ENCODE measurements at places on chromosomes 11 and 22.
A peak's percentile ranks its signal among the peaks of the same experiment; 100 is the strongest.

- no peak for DNase-seq
These were observed 803.0 kb upstream of the FAT3 start for GRCh38 chr11:91421641-91422040.

- no peak for DNase-seq
These were observed 13.1 kb upstream of the RPL3 start for GRCh38 chr22:39332441-39333064.

- no peak for DNase-seq
These were observed 697 bp downstream of the RAB36 start for GRCh38 chr22:23145878-23146470.

DNA sequence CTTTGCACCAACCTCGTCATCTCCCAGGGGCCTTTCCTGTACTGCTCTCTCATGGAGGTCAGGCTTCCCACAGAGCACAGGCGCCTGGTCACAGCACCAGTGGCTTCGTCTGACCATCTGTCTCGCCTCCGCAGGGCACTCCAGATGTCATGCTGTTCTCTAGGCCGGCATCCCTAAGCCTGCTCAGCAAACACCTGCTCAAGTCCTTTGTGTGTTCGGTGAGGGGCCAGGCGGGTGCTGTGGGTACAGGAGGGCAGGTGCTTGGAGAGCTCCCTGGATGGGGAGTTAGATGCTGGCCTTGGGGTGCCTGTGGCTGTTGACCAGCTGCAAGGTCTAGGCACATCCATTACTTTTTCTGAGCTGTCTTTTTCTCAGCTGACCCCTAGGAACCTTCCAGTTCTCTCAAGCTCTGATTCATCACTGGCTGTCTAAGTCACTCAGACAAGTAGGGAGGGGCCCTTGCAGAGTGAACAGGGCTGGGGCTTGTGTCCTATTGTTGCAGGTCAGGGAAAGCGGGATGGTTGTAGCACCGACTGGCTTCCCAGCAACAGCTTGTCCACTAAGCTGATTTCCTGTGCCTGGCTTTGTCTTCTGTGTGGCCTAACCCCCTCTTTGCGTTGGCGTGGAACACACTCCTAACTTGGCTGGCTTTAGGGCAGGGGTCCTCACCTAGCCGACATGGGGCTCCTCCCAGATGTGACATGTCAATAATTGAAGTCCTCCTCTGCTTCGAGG lies 9.2 kb downstream of the CLDN5 start:
- no peak for DNase-seq

DNA sequence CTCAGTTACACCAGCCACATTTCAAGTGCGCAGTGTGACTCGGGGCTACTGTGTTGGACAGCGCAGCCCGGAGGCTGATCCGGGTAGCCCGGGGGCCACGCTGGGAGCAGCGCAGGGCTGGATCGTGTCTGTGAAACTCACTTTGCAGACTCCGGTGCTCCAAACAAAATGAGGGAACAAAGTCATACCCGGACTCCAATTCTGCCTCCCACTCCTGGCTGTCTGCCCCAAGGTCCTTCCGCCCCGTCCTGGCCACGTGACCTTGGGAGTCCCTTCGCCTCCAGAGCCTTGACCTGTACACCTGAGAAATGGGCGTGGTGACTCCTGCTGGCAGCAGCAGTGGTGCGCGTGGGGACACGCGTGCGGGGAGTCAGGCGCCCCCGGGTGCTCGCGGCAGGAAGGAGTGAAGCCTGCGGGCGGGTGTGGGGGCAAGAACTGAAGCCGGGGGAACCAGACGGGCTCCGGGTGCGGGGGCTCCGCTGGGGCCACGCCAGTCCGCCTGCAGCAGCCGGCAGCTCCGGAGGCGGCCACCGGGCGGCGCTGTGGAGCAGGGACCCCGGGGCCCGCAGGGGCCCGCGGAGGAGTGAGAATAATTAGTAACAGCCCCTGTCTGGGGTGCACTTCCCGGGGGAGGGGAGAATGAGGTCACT lies 42.4 kb downstream of the KCNJ4 start:
- DNase-seq, result peak; percentile 44

DNA sequence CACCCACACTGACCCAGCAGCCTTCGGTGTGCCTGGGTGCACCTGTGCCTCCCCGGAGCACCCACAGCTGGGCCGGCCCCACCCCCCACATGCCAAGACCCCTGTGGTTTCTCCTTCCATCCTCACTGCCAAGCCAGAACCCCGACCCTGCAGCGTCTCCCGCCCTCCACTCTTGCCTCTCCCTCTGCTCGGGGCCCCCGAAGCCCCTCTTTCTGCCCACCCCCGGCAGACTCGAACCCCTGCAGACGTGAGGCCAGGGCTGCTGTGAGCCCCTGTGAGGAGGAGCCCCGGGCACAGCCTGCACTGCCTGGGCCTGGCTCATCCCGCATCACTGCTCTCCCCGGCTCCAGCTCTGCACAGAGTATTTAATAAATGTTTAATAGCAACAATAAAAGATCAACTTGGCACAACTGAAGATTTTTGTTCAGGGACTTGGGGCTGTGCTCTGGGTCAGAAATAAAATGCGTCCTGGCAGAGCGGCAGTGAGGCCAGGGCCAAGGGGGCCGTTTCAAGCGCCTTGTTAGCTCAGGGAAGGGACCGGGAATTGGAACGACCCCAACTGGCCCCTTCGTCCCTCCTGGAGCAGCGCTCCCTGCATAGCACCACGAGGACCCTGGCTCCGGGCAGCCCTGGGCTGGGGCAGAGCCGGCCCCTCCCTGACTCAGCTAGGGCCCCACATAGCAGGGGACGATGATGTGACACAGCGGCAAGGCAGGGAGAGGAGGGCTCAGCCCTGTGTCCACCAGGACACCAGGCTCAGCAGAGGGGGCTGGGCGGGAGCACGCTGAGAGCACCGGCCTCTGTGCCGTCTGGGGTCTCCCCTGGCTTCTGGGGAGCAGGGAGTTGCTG lies 520.8 kb downstream of the BRD1 start:
- DNase-seq, result no peak

DNA sequence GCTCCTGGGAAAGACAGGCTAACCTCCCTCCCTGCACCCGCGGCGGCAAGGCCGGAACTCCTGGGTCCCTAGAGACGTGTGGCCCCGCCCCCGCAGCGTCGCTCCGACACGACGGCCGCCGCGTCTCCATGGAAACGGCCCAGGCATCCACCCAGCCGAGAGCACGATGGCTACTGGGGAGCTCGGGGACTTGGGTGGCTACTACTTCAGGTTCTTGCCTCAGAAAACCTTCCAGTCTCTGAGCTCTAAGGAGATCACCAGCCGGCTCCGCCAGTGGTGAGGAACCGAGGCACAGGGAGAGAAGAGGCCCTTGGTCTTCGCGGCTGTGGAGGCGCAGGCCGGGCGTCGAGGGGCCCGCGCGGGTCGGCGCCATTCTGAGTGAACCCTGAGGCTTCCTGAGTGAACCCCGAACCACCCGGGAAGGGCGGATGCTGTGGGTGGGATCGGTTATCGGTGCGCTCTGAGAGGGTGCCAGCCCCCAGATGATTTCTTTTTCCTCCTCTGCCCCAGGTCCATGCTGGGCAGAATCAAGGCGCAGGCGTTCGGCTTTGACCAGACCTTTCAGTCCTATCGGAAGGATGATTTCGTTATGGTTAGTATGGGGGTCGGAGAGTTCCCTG lies at the start of gene CFAP300:
TSS of gene CFAP300 (plus strand) at position 133 of the 620 bp plus-strand sequence. CDS start at position 167, 34 bp downstream.
- DNase-seq, result peak; percentile 35

DNA sequence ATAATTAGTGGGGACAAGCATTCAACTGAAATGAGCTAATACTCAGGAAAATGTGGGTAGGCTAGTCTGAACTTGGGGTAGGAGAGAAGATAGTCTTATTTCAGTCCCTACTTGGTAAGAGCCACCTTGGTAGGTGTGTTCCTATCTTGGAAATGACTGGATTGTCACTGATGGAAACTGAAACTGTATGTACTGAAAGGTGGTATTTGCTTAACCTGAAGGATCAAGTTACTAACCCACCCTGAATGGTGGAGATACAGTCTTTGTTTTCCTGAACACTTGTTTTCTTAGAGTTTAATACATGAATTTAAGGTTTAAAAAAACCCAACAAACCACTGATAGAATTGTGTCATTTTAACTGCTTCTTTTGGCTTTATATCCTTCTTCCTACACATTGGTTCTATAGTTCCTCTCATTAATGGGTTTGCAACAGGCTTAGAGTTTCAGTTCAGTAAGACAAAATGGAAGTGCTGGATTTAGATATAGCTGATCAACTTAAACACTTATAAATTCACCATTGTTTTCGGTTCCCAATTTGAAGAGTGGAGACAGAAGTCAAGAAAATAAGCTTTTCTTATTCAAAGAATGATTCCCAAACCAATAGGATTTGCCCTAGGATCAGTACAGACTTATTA lies 4.2 kb downstream of the FAR1 start:
- no peak for DNase-seq

DNA sequence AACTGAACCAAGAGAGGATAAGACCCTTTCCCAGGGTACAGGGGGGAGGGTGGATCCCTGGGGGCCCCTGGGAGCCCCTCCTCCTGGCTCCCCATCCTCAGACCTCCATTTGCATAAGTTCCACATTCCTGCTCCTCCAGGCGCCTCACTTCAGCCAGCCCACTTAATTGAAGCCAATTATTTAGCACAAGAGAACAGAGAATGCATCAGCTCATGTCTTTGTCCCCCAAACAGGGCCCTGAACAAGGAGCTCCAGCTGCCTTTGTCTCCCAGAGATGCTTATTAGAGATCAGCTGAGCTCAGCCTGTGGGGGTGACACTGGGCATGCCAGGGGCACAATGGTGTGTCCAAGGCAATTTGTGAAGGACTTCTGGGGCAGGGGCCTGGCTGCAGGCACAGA lies 89.9 kb upstream of the PRDM11 start:
- DNase-seq, result no peak

DNA sequence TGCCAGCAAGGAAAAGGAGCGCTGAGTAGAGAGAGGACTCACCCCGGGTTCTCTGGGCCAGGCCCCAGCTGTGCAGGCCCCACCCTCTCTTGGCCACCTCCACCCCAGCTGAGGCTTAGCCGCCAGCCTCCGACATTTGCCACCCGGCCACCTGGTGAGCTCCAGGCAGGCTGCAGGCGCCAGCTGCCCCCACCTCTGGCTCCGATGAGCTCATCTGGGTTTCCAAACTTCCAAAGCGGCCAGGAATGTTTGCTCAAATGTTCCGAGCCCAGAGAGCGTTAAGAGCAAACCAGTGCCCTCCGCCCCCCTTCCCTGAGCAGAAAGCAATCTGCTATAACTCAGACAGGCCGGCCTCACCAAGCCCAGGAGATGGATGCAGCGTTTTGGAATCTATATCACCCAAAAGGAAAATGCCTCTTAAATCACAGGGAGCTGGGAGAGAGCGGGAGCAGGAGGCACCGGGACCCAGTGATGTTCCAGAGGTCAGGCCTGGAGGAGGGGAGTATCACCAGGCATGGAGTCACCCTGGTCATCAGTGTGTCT lies 9.1 kb upstream of the MN1 start:
- DNase-seq, result no peak

- no peak for DNase-seq
These were observed 53.5 kb downstream of the PRR5L start for GRCh38 chr11:36349351-36350136.

- DNase-seq, result no peak
These were observed 48.5 kb upstream of the PPP2R1B start for GRCh38 chr11:111814557-111815320.

Data from activated naive CD4-positive, alpha-beta T cell treated with anti-CD3 and anti-CD28 coated beads, Interleukin-2, amount 50 U/mL, for 16 hours (primary cell).